ENCODE measurements at places on chromosomes 1 and 21.

DNA sequence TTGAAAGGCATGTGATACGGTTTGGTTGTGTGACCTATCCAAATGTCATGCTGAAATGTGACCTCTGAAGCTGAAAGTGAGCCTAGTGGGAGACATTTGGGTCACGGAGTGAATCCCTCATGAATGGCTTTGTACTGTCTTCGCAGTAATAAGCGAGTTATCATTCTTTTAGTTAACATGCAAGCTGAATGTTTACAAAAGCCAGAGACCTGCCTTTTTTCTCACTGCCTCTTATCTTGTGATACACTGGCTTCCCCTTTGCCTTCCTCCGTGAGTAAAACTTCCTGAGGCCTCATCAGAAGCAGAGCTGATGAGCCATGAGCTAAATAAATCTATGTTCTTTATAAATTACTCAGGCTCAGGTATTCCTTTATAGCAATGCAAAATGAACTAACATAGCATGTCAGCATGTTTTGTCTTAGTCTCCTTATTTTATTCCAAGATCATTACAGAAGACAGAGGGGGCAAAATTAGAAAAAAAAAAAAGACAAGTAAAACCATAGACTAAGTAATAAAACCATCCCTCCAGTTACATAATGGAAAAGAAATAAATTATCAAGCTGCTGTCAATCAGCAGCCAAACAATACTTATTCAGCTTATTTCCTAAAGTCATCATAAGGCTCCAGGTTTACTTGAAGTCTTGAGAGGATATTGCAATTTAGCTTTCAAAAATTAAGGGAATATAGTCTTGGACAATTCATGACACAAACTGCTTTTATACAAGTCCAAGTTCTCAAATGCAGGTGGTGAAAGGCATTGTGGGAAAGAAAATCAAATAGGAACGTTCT lies 12.1 kb downstream of the RGS18 start:
- no peak for DNase-seq

DNA sequence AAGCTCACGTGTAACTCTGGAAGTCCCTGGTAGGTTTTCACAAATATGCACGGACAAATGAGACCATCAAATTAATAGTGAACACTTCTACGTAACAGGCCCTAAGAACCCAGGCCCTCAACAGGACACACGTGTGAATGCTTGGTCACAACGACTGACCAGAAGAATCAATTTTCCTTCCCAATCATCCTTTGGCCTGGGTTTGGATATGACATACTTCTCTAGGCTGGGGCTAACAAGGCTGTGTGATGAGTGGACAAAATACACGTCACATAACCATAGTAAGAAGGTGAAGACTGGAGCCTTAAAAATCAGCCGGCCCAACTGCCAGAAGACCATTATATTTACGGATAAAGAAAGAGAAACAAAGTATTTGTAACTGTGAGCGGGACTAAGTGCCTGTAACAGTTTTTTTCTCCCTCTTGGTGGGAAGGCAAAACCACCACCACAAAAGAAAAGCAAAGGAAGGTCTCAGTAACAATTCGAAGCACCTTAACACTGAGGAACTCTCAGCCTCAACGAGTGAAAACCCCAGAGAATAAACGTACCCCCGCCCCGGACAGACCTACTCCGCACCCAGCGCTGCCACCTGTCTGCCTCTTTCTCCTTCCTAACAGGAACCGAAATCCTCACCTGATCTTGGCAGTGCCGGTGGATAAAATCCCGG lies 450 bp downstream of the SDE2 start:
- DNase-seq, result no peak

- no peak for DNase-seq
These were observed 13.9 kb downstream of the PHLDA3 start for GRCh38 chr1:201455098-201455497.

GRCh38 chr1:242189591-242189990 lies 190.7 kb upstream of the MAP1LC3C start:
- no peak for DNase-seq

DNA sequence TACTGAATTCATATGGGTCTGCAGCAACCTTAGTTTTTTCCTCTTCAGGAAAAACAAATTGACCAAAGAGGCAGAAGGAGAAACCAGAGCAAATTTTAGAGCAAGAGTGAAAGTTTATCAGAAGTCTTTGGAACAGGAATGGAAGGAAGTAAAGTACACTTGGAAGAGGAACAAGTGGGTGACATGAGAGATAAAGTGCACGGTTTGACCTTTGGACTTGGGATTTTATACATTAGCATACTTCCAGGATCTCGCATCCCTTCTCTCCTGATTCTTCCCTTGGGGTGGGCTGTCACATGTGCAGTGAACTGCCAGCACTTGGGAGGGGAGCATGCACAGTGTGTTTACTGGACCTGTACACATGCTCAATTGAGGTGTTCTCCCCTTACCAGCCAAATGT lies 754.8 kb upstream of the ADAMTS5 start:
- DNase-seq, result no peak

DNA sequence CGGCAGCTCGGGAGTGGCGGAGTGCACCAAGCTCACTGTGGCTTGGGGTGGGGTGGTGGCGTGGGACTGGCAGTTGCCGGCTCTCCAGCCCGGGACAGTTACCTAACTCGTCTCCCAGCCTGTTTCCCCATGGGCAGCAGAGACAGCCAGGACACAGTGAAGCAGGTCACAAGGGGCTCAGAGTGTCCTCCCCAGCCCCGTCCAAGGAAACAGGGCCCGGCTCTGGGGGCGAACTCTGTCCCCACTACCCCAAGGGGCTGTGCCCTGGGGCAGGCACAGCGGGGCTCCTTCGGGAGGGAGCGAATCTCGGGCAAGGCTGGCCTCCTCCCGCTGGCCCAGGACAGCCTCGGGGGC lies 759 bp downstream of the GPR157 start:
- no peak for DNase-seq

GRCh38 chr1:228410015-228410414 lies 3.4 kb upstream of the TRIM11 start:
- no peak for DNase-seq

DNA sequence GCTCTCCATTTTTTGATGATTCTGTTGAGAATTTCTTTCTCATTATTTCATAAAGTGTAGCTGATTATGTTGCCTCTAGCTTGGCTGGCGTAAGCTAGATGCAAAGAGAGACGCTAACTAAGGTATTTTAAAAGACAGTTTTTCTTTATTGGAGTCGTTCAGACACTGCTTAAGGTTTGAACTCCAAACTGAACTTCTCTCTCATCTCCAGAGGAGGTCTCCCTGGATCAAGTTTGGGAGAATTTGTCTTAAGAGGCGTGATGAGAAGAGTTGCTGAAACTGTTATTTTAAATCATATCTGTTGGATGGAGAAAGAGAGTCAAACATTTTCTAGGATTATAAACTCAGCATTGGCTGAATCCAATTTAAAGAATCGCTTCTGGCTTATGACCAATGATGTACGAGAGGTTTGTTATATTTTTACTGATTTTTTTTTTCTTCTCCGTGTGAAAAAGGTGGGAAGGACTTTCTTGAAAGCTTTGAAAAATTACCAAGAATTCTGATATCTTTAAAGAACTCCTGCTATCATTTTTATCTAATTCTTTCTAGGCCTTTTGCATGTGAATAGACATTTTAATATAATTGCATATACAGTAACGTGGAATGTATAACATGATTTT lies 34.0 kb downstream of the MAP3K7CL start:
- no peak for DNase-seq
